Stimulated activated CD4-positive, alpha-beta T cell treated with anti-CD3 and anti-CD28 coated beads, Interleukin-1b, Interleukin-23, amount 100 ng/mL, for 24 hours (primary cell): ENCODE measurements at places on chromosomes 7 and 10.
A peak's percentile ranks its signal among the peaks of the same experiment; 100 is the strongest.

- no peak for DNase-seq
Measured at GRCh38 chr10:125129076-125129458, 31.3 kb downstream of the CTBP2 start.

- peak; percentile 35 for DNase-seq
Measured at GRCh38 chr10:84194424-84195043, at the start of gene CDHR1. Gene CDHR1, plus strand, starts transcription at chr10:84194537. Its CDS starts 224 bp downstream, at chr10:84194761.

DNA sequence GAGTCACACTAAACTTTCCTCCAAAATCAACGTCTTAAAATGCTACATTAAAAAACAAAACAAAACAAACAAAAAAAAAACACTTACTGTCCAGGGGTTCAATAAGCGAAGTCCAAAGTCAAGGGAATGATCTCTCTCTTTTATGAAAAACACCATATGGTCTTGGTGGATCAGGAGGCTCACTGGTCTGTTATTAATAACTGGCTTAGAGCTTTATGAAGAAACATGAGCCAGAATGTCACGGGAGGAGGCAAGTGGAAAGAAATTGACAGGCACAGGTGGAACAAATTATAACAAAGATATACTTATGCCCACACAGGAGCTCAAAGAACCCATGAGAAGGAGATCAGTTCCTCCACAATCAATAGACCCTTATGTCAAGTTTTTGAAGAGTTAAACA lies at the start of gene MRLN:
Gene MRLN, minus strand, starts transcription at position 189 of the 400 bp plus-strand sequence.
- no peak for DNase-seq

- no peak for DNase-seq
Measured at GRCh38 chr10:74058658-74059057, 60.7 kb downstream of the VCL start.

- DNase-seq = no peak
Measured at GRCh38 chr10:34954142-34954541, 136.0 kb downstream of the CUL2 start.

GRCh38 chr7:1654738-1655475 lies 15.2 kb upstream of the ELFN1 start:
- no peak for DNase-seq

GRCh38 chr7:100413889-100414288 lies 14.6 kb downstream of the ZCWPW1 start:
- DNase-seq = no peak

DNA sequence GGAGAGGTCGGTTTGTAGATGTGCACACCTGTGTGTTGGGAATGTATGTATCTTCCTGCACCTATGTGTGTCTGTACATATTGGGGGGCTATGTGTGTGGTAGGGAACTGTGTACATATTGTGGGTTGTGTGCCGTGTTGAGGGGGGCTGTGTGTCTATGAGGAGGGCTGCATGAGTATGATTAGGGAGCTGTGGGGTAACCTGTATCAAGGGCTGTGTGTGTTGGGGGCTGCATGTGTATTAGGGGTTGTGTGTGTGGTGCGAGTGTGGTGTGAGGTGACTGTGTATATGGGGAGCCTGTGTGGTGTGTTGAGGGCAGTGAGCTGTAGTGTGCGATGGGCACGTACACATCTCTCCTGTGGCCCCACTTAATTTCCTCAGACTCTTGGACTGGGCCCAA lies 22.2 kb upstream of the PAX2 start:
- DNase-seq = no peak

DNA sequence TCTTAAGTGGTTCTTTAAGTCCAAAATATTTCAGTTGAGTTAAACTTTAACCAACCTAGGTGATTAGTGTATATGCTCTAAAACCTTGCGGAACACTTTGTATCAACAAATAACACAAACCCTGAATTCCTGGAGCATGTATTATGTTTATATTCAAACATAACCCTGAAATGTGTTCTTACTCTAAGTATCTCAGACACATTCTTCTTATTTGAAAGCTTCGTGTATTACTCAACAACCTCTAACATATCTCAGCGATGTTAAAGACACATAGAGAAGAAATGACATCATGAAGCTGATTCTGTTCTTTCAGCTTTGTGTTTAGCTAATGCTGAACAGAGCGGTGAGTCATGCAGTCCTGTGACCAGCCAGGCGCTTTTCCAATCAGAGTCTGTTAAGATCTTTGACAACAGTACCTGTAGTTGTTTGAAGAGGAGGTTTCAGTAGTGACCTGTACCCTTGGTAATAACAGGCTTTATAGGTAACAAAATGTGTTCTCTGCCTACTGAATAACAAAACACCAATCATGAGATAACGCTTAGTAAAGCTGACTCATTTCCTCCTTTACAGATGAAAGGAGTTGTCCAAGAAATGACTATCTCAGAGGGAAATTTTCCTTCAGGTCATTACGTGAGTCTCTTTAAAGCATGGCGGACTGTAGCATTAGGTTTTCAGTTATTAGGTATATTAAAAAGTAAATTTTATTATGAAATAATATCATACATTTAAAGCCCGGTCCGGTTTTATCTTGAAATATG lies 67.3 kb upstream of the KLF6 start:
- peak; percentile 51 for DNase-seq

GRCh38 chr7:82114237-82114636 lies 329.3 kb downstream of the CACNA2D1 start:
- no peak for DNase-seq

- DNase-seq = no peak
Measured at GRCh38 chr7:50508471-50508943, 56.7 kb downstream of the DDC start.

GRCh38 chr7:26857506-26858240 lies 6.7 kb downstream of the SKAP2 start:
- DNase-seq = no peak

DNA sequence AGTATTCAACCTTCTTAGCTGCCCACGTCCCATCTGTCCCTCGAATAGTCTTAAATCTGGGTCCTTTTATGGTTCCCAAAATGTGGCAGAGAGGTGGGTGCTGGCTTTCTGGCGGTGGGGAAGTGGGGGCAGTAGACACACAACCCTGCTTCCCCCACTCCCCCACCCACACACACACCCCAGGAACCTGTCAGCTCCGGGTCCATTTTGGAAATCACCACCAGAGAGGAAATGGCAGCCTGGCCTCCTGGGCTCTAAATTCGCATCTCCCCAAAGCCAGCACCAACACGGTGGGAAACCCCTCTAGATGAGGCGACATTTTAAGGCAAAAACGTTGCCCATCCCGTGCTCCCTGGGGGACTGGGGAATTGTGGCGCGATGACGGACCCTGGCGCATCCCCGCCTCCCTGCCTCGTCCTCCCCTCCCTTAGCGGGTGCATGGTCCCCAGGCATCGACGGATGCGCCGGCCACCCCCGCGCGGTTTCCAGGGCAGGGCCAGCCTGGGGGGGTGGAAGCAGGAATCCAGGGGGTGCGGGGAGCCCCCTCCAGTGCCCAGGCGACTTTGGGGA lies 702 bp downstream of the TMEM130 start:
- DNase-seq = no peak

GRCh38 chr7:12719981-12720865 lies 32.8 kb downstream of the ARL4A start:
- DNase-seq = no peak

DNA sequence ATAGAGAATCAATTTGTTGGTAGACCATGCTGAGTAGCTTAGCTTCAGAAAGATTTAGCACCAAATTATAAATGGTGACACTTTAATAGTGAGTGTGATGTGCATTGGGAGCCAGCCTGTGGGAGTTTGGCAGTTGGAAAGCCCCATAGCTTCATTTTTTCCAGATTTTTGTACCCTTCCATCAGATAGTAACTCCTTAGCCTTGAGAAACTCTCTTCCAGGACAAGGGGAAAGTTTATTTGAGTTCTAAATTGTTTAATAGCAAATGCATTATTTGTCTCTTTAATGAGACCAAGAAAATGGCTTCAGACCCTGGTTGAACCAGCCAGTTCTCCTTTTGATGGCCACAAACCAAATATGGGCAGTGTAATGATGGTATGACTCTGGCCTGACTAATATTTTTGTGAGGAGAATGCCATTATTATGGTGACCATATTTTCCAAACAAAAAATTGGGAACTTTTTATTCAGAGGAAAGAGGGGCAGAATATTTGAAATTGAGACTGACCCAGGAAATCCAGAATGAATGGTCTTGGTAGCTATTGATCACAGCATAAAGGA lies 49.8 kb downstream of the PLCE1 start:
- DNase-seq = no peak

- no peak for DNase-seq
Measured at GRCh38 chr7:76304888-76305375, 2.5 kb downstream of the HSPB1 start.

DNA sequence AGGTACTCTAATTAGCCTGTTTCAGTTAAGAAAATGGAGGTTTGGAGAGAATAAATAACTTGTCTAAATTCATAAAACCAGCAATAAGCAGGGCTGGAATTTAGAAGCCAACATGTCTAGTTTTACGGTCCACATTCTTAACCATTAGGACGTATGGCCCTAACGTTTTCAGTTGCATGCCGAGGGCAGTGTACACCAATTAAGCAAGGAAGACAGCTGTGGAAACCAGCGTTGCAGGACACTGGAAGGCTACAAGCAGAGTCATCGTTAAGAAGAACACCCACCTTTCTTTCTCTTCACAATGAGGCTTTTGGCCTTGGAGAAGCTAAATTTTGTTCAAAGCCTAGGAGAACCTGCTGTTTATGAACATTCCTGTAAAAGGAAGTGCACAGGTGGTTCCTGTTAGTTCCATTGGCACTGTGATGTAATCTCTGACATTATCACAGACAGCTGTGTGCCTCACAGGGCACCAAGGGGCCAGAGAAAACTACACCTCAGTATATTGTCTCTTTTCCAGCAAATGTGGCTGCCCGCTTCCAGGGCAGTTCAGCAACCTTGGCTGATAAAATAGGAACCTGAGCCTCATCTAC lies 21.0 kb downstream of the MPP7 start:
- DNase-seq = no peak

GRCh38 chr10:80829562-80829961 lies 291.9 kb downstream of the SH2D4B start:
- no peak for DNase-seq

DNA sequence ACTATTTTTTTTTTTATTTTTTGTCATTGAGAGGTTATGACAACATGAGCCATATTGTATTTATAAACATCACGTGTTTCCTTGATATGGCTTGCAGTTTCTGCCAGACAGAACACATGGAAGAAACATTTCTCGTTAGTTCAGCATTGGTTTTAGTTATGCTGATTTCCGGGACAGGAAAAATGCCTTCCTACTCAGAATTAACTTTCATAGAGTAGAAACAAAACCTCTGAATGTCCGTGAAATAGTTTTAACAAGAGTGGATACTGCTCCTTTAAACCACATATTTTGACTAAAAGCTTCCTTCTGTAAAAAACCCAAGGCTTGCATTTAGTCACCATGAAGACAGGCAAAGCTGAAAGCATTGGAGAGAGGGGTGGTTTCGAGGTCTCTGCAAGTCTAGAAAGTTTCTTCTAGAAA lies 240.4 kb downstream of the KIAA1217 start:
- no peak for DNase-seq

DNA sequence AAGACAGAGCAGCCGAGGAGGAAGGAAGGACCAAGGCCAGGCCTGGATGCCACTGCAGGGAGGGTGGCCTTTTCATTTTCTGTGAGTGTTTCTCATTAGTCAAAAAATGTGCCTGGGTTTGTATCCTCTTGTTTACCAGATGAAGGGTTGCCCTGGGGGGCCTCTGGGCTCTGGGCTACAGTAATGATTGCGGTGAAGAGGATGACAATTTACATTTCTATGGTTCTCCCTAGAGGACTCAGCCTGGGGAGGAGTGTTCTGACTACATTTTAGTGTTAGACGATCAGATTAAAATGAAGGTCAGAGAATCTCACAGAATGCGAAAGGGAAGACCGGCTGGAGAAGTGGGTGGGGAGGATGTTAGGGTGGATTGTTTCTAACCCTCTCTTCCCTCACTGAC lies 108.0 kb upstream of the KMT2C start:
- no peak for DNase-seq

DNA sequence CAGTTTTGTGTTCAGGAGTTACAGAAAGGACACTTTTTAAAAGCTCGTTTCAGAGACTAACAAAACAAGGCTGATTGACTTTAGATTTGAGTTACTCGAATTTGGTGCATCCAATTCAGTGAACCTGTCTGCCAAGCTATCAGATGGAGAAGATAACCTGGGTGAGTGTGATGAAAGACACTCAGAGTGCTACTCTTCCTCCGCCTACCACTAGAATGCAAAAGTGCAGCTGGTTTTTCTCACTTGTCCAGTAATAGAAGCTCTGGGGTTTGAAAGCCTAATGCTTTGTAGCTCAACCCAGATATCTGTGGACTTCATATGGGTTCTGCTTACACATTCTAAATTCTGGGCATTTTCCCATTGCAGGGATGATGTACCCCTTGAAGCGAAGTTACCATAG lies 82.8 kb upstream of the NPY start:
- DNase-seq = no peak
